Epithelial cell of alveolus of lung (primary cell): ENCODE measurements at places on chromosomes 1 and 21. TPM values are rescaled to one million over a fixed set of nuclear protein-coding genes. Genes with fewer than 3 reads are reported as not detected.

Gene KRTAP13-2
- total RNA-seq, result not detected in 2 replicates

Gene PLA2G5
- total RNA-seq, result not detected in 2 replicates

Gene DYNLT4
- total RNA-seq, result not detected in 2 replicates

Gene LCE3D
- not detected in 2 replicates for total RNA-seq

Gene ATAD3C
- total RNA-seq, result 0.13 TPM in 1 of 2 replicates, not detected in the other

Gene ARHGAP30
- not detected in 2 replicates for total RNA-seq

Gene ANGPTL7
- total RNA-seq, result not detected in 2 replicates
